A549 treated with dexamethasone at 1 μM for 4 hours (cell line): ENCODE measurements at places on chromosomes 6 and 20. TPM values are rescaled to one million over a fixed set of nuclear protein-coding genes. Genes with fewer than 3 reads are reported as not detected.

The MAPK14 gene
- total RNA-seq: 20.9 to 28.6 TPM (median 27.4 TPM) in 5 replicates

The ME1 gene
- 37.5 to 43.4 TPM (median 39.0 TPM) in 5 replicates for total RNA-seq

The SLC22A3 gene
- total RNA-seq: 49.8 to 63.4 TPM (median 59.2 TPM) in 5 replicates

The MOCS3 gene
- total RNA-seq: 5.9 to 6.5 TPM (median 6.4 TPM) in 5 replicates

The TINAG gene
- 0.14 TPM in 1 of 5 replicates, not detected in the others for total RNA-seq

The CLVS2 gene
- 0.07 to 0.27 TPM (median 0.20 TPM) in 5 replicates for total RNA-seq

The RRAGD gene
- 3.6 to 5.6 TPM (median 4.5 TPM) in 5 replicates for total RNA-seq

The TMEM200A gene
- 0.03 to 0.06 TPM (median 0.06 TPM) in 5 replicates for total RNA-seq

The GPR6 gene
- not detected in 5 replicates for total RNA-seq

The C6orf58 gene
- total RNA-seq: 0.07 to 0.32 TPM (median 0.15 TPM) in 4 of 5 replicates, not detected in the other

The OR2H1 gene
- not detected in 5 replicates for total RNA-seq

The NCOA3 gene
- 37.9 to 62.5 TPM (median 51.9 TPM) in 5 replicates for total RNA-seq

The PRR18 gene
- 0.07 to 0.29 TPM (median 0.11 TPM) in 5 replicates for total RNA-seq

The TULP1 gene
- not detected in 5 replicates for total RNA-seq

The SNAP91 gene
- total RNA-seq: 0.12 to 0.41 TPM (median 0.17 TPM) in 5 replicates
